ENCODE measurements at places on chromosomes 2 and 18.

DNA sequence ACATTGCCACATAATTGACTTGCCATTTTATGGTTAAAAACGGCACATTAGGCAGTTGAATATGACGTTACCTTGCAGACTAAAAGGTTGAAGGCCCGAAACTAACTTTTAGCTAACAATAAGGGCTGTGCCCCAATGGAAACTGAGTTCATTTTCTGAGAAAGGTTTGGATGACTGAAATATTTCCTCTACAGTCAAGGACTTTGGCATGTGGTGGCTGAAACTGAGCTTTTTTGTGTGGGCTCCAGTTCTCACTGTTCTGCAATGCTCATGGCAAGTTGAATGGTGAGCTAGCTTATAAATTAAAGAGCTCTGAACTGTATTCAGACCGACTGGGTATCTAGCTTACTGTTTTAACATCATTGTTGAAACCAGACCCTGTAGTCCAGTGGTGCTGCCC lies 23.8 kb upstream of the TXNDC2 start:
- DNase-seq: no peak

GRCh38 chr2:196696423-196697079 lies 57.0 kb downstream of the CCDC150 start:
- DNase-seq: no peak

DNA sequence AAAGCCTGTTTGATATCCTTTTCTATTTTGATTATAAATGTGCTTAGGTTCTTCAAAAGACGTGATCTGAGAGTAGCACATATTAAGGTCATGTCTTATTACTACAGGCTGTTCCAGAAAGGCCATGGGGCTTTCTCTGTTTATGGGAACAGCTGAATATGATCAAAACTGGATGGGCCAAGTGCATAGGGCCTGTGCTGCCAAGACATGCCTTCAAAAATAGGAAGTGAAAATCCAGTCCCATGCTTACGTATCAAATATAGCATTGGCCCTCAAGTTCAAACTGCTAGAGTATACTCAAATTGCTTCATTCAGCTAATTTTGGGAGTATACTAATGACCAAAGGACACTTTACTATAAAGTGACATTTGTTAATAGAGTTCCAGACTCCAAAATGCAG lies 24.1 kb downstream of the SLC25A52 start:
- no peak for DNase-seq

GRCh38 chr2:17107151-17107550 lies 411.1 kb downstream of the RAD51AP2 start:
- DNase-seq: no peak

DNA sequence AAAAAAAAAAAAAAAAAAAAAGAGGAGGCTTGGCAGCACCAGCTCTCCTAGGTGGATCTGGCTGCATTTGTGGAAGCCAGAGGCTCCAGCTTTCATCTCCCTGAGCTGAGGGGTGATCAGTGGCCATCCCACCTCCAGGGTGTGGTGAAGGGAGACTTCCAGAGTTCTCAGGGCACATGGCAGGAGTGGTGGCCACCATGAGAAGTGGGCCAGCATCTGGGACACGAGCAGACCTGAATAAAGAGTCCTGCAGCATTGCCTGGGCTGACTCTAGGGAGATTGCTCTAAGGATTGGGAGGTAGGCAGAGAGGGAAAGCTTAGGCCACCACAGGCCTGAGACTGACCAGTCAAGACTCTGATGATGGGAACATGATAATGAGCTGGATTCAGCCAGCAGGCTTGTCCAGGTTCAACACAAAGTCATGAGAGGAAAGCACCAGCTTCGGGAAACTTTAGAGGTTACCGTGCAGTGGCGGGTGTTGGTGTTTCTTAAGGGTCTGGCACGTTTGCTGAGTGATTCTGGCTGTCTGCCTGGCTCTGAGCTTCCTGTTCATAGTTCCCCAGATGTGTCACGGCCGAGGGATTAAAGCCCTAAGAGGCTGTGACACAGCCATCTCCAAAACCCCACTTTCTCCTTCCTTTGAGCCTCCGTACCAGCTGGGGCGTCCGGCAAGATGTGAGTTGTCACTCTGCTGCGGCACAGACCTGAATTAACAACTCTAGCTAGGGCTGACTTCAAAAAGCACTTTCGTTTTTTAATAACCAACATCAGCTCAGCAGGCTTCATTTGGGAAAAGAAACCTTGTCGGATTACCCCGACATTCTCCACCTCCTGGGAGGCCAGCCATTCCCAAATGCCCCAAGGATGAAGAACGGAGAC lies 38.3 kb upstream of the IL1R1 start:
- no peak for DNase-seq

- no peak for DNase-seq
These were observed 422.0 kb upstream of the ZEB2 start for GRCh38 chr2:144941743-144942488.

- DNase-seq: no peak
These were observed 19.4 kb downstream of the KRCC1 start for GRCh38 chr2:88036182-88036581.

- no peak for DNase-seq
These were observed at the start of gene CLASP1 for GRCh38 chr2:121649149-121649595. Gene CLASP1 (minus strand): TSS chr2:121649462. CDS start chr2:121605895, 43,567 bp downstream.

GRCh38 chr2:28437918-28438317 lies 45.3 kb downstream of the FOSL2 start:
- no peak for DNase-seq

GRCh38 chr18:57891707-57892391 lies 88.7 kb upstream of the ATP8B1 start:
- no peak for DNase-seq

DNA sequence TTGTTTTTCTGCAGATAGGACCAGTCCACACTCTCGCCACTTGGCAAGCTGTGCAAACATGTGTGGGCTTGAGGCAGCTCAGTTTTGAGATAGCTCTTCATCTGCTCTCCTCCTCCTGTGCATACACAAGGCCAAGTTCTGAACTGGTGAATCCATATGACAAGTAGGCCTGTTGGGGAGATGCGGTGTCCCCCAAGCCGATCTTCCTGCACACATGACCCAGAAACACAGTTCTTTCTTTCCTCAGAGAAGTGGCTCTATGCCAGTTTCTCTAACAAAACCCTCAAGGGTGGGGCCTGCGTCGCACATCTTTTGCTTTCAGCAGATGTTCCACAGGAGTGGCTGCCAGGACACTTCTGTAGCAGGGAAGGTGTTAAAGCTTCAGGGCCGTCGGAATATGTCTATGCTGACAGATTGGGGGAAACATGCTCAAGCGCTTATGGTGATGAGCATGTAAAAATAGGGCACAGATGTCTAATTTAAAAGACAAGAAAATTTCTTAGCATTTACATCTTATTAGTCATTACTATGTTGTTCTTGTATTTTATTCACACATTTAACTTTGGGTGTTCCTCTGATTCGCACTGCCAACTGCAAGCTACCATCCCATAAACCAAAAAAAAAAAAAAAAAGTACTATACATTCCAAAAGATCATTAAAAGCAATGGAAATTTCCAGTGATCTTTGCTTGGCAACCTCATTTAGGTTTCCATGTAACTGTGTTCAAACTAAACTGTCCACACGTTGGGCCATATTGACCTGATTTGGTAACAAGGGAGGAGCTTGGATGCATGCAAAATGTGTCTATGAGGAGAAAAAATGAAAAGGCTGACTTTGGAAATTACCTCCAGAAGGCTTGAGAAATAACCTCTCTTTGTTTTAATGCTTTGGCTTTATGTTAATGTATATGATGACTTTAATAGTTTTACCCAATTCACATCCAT lies 1055.5 kb upstream of the KLHL29 start:
- no peak for DNase-seq

DNA sequence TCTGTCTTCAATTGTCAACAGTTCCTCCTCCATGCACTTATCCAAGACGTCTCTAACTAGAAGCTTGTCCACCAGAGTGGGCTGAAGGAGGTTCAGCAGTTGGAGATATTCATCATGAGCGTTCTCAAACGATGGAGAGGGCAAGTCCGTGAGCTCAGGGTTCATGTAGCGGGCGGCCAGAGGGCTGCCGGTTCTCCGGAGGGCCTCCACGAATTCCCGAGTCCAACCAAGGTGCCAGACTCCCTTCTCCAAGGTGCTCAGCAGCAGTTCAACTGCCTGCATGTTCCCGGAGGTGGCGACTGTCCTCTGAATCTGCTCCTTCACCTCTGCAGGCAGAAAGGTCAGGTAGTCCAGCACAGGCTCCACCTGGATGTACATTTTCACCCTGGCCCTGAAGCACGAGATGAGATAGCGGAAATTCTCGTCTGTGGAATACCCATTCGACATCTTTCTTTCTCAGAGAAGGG lies 590 bp downstream of the IFIH1 start:
- DNase-seq: peak; percentile 52

- DNase-seq: no peak
These were observed 969.1 kb upstream of the CDH2 start for GRCh38 chr18:29146068-29146467.

DNA sequence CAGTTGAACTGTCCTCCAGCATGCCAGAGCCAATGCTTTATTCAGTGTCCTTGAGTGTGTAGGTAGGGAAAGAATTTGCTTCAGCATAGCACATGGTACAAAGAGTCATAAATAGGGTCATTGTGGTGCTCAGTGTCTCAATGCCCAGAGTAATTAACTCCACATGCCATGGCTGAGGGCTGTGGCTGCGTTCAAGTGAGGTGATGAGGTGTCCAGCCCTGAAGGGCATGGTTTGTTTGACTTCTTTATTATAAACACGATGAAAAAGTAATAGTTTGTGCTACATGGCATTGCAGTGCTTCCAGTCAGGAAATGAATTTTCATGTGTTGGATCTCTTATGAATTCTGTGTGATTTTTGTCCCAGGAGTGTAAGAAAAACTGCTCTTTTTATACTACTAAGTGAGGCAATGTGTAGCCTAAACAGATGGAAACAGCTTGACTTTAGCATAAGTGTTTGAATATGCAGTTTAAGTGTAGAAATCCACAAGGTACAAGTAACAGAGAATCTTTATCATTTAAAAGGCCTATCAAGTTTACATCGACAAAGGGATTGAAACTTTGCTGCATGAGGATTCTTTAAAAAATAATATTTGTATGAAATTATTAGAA lies 507.9 kb upstream of the CDH2 start:
- no peak for DNase-seq

DNA sequence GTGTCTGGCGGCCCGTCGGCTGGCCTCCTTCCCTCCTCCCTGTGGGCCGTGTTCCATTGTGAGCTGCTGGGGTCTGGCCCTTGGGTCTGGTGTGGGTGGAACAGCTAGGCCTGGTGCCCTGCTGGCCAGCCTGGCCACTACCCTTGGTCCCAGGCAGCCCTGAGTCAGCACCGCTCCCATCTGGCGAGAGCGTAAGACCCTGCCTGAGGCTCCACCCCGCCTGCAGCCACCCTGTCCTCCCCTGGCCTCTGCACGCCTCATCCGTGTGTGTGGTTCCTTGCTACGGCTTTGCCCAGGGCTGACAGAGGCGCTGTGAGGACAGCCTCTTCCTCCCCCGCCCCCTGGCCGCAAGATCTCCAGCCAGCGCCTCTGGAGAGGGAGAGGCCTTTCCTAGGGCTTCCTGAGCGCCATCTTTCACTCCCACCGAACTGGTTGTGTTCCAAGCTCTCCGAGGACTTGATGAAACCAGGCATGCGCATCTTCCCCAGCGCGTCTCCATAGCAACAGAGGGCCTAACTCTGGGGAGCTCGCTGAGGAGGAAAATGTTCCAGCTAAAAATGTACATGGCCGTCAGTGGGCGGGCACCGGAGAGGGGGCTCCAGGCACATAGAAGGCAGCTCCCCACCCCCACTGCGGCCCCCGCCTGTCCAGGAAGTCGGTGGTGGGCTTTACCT lies 83.0 kb downstream of the STPG4 start:
- DNase-seq: peak; percentile 38

GRCh38 chr2:190497428-190497827 lies 37.1 kb downstream of the NEMP2 start:
- peak; percentile 14 for DNase-seq

DNA sequence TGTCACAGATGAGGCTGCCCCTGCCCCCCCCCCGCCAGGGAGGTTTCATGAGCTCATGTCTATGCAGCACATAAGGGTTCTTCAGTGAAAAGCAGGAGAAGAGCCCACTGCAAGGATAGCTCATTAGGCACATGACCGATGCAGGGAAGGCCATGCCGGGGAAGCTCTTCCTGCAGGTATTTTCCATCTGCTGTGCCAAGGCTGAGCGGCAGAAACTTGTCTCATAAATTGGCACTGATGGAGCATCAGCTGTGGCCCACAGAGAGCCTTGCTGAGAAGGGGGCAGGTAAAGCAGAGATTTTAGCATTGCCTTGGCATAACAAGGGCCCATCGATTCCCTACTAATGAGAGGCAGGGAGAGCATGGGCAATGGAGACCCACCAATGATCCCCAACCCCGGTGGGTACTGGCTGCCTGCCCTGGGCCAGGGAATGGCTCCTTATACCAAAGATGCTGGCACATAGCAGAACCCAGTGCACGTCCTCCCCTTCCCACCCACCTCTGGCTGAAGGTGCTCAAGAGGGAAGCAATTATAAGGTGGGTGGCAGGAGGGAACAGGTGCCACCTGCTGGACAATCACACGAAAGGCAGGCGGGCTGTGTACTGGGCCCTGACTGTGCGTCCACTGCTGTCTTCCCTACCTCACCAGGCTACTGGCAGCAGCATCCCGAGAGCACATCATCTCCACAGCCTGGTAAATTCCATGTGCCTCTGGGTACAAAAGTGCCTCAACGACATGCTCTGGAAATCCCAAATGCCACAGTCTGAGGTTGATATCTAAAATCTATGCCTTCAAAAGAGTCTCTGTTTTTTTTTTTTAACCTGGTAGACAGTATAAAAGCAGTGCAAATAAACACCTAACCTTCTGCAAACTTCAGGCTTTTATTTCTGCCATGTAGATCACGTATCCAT lies 41.4 kb downstream of the STEAP3 start:
- DNase-seq: peak; percentile 60

DNA sequence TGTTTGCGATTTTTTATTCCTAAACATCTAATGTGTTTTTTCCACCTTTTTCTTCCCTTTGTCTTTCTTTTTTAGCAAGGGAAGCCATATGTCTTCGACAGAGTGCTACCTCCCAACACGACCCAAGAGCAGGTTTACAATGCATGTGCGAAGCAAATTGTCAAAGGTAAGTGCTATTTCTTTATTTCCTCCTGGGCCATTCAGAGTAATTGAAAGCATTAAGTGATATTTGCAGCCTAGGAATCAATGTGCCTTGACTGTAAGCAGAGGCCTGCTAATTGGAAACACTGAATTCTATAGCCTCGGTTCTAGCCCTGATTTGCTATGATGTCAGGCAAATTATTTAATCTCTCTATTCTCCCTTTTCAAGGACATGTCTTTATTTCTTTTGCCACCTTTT lies 47.0 kb downstream of the KIF5C start:
- DNase-seq: no peak

DNA sequence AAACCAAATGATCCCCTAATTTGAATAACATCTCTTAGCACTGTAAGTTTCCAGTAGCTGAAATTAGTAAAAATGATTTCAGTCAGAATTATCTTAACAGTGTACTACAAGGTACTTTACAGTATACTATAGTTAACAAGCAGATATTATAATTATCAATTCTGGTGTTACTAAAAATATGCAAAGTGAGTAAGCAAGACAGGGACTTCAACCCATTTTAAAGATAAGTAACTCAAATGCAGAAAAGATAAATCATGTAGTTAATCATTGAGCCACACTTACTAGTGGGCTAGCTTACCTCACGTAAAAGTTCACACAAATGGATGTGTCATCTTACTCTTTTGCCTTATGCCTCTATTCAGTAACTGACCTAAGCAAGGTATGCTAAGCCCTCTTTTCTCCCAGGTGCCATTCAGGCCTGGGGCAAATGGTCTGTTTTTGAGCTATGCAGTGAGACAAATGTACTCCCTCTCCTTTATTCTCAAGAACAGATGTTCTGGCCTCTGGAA lies 101.0 kb downstream of the NBAS start:
- DNase-seq: peak; percentile 20

Measured in small intestine (tissue), 16 donors.